ENCODE measurements at places on chromosomes 3 and 15. TPM values are rescaled to one million over a fixed set of nuclear protein-coding genes. Genes with fewer than 3 reads are reported as not detected.

DNA sequence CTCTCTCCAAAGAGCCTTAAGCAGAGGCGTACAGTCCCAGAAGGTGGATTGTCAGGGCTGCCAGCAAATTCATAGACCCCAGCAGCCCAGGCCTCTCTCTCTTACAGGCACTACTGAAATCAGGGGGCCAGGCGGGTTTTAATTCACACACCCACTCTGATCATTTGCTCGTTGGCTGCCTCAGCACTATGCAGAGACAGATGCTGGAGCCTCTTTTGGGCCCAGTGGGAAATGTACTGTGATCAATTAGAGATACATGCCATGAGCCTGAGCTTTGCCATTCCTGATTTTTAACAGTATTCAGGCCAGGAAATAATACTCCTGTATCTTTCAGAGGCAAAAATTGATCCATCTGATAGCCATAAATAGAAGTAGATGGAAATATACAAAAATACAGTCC is 53.0 kb downstream of the CMTM6 start:
- no peak for DNase-seq

Gene TICRR
- not detected for total RNA-seq

Gene GOLGA8K
- total RNA-seq, result 0.42 TPM

DNA sequence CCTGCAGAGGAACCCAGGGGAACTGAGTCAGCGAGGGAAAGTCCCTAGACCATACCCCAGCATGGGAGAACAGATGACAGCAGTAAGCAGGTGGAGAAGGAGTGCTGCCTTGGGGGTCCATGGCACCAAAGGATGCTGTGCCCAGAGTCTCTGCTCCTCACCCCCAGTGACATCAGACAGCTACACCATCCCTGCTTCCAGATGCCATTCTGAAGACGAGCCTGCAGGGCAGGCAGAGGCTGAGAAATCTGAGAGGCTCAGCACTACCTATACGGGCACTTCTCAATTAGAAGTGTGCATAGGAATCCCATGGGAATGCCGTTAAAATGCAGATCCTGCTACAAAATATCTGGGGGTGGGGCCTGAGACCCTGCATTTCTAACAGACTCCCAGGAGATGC is 211.3 kb upstream of the NSMCE3 start:
- no peak for DNase-seq

GRCh38 chr3:14439501-14440167 is 37.2 kb downstream of the SLC6A6 start:
- DNase-seq, result peak; percentile 86

Gene TLR9
- total RNA-seq, result not detected

Gene ACTRT3
- total RNA-seq, result 0.30 TPM

DNA sequence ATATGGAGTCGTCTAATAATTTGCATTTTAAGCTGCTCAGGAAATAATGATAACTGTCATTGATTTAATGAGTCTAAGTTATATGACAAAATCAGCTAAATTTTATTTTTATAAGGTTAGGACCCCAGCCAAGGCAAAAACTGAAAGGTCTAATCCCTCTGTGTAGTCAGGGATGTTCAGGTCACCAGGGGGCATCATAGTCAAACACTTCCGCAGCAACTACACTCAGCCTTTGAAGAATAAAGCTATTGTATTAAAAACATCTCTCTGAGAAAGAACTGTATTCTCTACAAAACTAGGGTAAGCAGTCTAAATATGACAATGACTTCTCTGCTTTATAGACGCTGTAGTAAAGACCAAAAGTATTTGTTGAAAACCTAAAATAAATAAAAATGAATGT is 15.0 kb downstream of the INTS14 start:
- DNase-seq, result no peak

GRCh38 chr3:138360869-138361525 is 12.6 kb downstream of the MRAS start:
- DNase-seq, result no peak

DNA sequence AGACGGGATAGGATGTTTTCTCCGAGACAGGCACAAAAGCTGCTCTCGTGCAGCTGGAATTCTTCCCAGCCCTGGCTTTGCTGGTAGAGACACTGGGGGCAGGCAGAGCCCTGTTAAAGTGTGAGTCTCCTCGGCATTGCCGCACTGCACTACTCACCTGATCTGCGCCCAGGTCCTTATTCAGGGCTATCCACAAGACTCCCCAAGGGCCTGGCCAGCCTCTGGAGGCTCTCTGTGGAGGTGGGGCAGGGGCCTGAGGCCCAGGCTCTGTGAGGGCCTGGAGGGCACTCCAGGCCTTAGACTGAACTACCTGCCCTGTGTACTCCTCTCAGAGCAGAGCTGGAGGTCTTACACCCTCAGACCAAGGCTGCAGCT is 48.4 kb downstream of the KY start:
- no peak for DNase-seq

Gene CSPG5
- 0.18 TPM for total RNA-seq

Gene IFT122
- total RNA-seq, result 17.6 TPM

Gene SKIL
- total RNA-seq, result 30.7 TPM

Gene SNX1
- total RNA-seq, result 110 TPM

Gene ZNF80
- total RNA-seq, result not detected

DNA sequence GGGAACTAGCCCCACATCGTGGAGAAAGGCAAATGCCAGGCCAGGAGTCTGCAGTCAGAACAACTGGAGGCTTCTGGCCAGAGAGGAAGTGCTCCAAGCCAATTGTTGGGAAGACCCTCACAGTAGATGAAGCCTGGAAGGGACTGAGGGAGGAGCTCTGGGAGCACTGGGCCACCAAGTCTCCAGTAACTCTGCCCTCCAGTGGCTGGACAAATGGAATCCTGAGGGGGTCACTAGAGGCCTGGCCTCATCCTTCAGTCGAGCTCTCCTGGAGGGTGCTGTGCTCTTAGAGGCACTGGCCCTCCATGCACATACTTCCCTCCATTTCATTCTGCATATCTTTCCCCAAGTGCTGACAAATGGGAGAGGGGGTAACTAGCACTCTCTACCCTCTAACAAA is 103.0 kb downstream of the MYLK start:
- no peak for DNase-seq

GRCh38 chr3:182925944-182926337 is 54.4 kb downstream of the DCUN1D1 start:
- DNase-seq, result no peak

DNA sequence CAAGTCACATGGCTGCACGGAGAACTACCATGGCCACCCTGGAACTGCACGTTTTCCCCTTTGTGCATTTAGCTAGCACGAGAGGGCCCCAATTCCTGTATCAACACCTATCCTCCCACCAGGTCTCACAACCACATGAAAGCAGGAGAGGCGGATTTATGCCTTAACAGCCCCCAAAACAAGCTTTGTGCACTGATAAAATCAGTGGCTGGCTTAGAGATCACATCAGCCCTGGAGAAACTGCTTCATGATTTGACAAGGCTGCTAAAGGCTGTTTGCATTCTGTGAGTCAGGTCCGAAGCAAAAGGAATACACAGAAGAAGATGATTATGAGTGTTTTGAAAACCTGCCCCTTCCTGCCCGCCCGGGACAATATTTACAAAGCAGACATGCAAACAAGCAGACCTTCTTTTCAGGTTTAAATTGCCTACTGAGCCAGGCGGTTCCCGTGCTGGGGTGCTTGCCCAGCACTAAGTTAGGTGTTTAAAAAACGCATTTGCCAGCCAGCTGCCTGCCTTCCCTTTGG is 25.9 kb downstream of the CEMIP start:
- DNase-seq, result no peak

Gene OXSR1
- total RNA-seq, result 27.3 TPM

Gene FAM81A
- total RNA-seq, result 10.1 TPM

DNA sequence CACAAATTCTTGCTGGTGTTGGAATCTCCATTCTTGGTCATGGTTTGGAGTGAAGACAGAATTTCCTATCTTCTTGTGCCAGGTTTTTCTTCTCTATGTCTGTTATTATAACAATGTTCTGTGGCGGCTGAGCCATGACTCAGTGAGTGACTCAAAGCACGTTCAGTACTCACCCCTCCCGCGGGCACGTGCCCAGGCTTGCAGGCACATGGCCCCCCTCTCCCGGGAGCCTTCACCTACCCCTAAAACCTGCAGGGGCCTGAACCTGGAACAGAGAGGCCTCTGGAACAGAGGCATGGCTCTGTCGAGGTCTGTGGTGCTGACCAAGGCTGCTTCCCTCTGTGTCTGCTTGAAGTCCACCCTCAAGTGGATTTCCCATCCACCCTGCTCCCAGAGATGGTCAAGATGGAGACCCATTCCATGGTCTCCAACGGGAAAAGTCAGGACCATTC is 27.6 kb downstream of the PLXNB1 start:
- DNase-seq, result no peak

DNA sequence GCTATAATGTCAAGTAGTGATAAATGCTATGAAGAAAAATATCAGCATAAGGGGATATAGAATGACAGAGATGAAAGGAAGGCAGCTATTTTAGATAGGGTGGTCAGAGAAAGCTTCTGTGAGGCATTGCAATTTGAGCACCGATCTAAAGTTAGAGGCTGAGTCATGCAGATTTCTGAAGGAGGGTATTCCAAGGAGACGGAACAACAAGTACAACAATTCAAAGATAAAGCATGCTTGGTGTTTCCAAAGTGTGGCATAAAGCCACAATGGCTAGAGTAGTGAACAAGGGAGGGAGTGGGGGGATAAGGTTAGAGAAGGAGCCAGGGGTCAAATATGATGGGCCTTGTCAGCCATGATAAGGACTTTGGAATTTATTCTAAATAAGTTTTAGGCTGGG is 71.9 kb downstream of the PFN2 start:
- DNase-seq, result no peak

Gene CACNA2D3
- 19.3 TPM for total RNA-seq

DNA sequence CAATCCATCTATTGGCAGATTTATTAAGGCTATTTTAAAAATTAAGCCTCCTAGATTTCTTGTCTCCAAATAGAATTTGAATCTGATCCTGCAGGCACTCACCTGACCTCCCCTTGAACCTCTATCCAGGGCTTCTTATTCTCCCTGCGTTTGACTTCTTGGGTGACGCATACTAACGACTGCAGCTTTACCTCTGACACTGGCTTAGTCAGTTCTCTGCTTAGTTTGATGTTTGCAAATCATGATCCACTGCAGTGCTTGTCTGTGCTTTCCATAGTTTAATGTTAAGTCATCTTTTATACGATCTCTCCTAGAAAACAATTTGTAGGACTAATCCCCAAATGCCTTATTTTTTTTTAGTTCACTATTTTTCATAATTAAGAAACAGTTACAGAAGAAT is 233.1 kb downstream of the ROBO1 start:
- DNase-seq, result no peak

- DNase-seq, result no peak
These were observed 687.9 kb downstream of the MECOM start for GRCh38 chr3:168975576-168975975.

- no peak for DNase-seq
These were observed 160.8 kb downstream of the SYNPR start for GRCh38 chr3:63438826-63439371.

Gene GOLGA6D
- total RNA-seq, result not detected

DNA sequence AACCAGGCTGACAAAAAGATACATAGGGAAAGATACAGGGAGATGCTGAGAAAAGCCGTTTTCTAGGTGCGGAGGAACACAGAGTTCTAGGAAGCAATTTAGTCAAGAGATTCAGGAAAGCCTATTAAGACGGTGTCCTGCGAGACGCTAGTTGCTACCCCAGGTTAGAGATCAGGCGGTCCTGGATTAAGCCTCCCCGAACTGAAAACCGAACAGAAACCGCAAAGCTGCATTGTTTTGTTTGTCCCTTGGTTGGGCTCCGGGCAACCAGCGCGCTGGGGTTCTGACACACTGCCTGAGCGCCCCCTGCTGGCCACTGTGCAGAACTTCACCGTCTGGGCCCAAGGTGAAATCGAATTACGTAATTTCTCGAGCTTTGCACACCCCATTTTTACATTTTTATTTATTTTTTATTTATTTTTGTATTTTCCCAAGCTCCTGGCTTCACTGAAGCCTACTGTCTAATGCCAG is 37.3 kb upstream of the NDUFB4 start:
- DNase-seq, result peak; percentile 91

DNA sequence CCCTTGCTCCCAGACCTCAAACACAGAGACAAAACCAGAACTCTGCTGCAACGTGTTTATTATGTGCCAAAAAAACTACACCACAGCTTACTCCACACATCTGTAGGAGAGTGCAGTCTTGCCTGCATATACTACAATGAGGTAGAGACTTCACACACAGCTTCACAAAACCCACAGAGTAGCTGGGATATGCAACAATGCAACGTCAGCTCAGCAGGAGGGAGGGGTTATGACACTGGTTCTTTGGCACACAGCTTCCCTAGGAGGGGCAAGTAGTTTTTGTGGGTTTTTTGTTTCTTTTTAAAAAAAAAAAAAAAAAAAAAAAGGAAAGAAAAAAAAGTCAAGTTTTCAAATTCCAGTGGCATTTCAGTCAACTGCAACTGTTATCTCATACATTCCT is 2.9 kb upstream of the RPS17 start:
- DNase-seq, result no peak

DNA sequence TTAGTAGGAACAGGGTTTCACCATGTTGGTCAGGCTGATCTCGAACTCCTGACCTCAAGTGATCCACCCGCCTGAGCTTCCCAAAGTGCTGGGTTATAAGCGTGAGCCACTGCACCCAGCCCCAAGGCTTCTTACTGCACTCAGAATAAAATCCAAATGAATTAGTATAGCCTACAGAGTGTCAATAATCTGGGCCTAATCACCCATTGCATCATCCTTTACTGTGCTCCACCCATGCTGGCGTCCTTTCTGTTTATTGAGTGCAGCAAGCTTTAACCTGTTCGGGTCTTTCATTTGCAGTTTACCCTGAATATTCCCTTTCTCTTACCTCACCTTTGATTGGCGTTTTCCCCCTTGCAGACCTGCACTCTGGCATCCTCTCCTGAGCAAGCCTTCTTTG is 77.7 kb downstream of the CEP63 start:
- no peak for DNase-seq

GRCh38 chr15:92524874-92525565 is 130.6 kb downstream of the FAM174B start:
- no peak for DNase-seq

Gene SCAANT1
- total RNA-seq, result not detected

Gene HIGD2B
- total RNA-seq, result not detected

DNA sequence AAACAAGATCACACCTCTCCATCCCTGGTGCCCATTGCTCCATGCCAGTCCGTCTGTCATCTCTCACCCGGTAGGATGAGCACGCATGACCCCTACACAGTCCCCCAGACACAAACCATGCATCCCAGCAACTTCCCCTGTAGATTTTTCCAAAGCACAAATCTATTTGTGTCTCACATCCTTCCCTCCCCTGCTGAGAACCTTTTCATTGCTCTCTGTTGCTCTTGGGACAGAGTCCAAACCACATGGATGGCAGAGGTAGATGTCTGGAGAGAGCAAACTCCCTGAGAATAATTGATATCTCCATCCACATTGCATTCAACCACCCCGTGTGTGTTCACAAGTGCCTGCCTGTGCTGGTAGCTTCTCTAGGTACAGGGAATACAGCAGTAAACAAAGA is 29.9 kb upstream of the LRTM1 start:
- DNase-seq, result no peak
